ENCODE measurements at places on chromosomes 3 and 15. TPM values are rescaled to one million over a fixed set of nuclear protein-coding genes. Genes with fewer than 3 reads are reported as not detected.

Gene TMEM212
- total RNA-seq, result not detected

Gene RAB7A
- total RNA-seq, result 206 TPM

Gene COPS2
- total RNA-seq, result 57.1 TPM

Gene CRYGS
- total RNA-seq, result 1.8 TPM

Gene CCDC50
- 47.6 TPM for total RNA-seq

Gene CTXND1
- not detected for total RNA-seq

Gene HRG
- not detected for total RNA-seq

Measured in endodermal cell (in vitro differentiated cells).